ENCODE measurements at places on chromosomes 12 and 14.

DNA sequence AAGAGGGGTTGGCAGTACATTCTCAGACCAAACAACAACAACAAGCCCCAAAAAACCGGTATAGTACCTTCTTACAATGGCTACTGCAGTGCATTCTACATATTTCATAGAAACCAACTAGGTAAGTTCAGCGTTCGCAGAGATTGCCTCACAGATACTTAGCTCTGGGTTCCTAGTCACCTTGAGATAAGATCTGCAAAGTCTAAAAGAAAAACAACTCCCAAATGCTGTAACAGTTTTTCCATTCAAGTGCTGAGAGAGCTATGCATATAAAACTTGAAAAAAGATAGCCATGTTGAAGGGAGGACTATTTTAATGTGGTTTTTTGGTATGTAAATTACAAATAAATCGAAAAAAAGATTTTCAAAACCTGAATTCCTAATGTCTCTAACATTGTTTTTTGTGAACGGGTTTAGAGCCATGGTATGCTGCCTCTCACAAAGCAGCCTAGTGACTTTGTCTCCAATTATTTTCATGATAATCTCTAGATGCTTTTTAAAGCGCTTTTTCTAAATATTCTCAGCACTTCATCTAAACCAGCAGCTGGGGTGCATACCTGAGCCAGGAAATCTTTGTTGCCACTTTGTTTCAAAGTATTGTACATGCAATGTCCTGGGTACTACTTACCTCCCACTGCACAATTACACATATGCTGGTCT, 56.6 kb upstream of the CRACR2A start:
- no peak for DNase-seq

DNA sequence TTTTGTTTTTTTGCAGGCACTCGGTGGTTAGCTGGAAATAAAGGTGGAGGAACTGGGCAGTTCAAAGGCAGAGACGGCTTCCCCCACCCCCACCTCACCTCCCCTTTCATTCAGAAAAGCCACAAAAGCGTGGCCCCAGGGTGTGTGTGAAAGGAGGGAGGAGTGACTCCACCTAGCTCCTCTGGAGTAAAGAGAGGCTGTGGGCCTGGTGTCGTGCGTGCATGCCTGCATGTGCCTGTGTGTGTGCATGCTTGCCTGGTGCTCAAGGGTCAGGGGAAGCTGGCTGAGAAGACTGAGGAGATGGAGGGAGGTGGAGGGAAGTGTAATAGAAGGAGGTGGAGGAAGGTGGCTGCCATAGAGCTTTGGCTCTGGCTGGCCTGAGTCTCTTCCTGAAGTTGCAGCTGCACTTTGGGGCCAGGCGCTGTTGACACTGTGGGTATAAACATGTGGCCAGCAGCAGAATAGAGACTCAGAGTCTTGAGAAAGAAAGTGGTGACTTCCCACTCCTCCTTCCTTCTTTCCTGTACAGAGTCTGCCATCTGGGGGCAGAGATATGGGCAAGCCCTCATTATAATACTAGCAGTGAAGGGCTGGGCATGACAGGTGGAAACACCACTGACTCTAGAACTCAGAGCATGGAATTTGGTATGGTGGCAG, 36.9 kb upstream of the SINHCAF start:
- peak; percentile 65 for DNase-seq

DNA sequence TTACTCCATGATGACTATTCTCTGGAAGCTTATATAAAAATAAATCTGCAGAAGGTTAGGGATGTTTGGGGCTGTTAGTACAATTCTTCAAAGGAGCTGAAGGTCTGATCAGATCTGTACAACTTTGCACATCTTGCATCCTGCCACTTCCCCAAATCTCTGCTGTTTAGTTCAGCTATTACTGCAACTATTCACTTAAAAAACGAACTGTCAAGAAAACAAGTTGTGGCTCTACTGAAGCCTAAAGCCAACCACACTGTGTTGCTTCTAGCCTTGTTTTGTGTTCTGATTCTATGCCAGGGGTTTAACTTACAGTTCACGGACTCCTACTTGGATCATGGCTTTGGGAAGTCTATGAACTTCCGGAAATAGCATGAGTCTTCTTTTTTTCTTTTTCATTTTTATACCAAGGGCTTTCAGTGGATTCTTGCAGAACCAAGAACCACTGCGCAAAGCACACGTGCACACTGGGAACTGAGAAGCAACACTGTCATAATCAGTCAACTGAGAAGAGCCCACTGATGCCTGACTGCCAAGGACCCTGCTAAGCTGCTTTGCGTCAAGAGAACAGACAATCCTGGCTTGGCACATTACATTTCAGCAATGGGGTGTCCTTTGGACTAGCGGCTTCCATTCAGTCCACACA, 66.3 kb upstream of the EEA1 start:
- DNase-seq: no peak

DNA sequence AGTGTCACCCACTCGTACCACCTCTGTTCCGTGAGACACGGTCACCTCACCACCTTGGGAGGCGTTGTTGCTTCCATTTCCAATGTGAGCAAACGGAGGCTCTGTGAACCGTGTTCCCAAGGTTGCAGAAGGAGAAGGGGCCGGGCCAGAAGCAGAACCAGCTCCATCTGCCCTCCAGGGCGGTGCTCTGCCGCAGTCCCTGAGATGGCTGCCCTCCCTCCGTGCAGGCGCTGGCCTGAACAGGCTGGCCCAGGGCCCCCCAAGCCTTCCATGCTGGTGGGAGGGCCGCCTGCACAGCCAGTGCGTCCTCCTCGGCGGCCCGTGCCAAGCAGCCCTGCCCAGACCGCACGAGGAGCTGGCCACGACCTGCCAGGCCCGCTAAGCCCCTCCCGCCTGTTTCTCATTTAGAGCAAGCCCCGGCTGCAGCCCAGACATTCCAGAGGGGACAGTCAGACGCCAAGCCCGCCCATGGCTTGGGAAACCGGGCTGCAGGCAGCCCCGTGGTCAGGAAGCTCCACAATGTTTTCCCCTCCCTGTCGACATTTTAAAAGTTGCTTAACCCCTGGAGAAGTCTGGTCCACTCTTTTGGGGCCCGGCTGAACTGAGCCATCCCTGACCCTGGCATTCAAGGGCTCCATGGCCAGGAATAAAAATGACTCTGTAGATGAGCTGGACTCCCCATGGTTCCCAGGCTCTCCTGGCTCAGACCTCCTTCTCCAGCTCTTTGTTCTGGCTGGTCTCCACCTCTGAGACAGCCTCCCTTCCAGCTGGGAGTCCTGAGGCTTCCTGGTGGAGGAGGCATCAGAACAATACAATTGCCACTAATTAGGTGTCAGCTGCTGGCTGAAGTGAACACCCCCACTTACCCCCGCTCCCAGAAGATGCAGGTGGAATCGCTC, 236.0 kb downstream of the BCL11B start:
- peak; percentile 59 for DNase-seq
